ENCODE measurements at places on chromosomes 16 and 17.

DNA sequence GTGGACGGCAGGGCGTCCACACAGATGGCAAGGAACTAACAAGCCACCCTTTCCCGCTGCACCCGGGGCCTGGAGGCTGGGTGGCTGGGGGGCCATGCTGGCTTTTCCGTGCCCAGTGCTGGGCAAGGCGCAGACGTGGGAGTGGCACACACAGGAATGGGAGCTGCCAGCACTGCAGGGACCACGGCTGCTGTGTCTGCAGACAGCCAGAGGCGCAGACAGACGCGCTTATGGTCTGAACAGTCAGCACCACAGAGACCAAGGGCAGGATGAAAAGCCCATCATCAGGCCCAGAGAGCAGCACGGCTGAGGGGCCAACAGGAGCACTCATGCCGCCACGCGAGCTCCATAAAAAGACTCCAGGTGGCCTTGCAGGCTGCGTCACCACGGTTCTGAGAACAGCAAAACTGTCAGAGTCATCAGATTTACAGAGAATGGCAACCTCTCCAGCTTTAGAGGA lies 24.0 kb downstream of the PDIA2 start:
- no peak for DNase-seq

GRCh38 chr17:28344011-28344410 lies 8.4 kb downstream of the TNFAIP1 start:
- DNase-seq = no peak

DNA sequence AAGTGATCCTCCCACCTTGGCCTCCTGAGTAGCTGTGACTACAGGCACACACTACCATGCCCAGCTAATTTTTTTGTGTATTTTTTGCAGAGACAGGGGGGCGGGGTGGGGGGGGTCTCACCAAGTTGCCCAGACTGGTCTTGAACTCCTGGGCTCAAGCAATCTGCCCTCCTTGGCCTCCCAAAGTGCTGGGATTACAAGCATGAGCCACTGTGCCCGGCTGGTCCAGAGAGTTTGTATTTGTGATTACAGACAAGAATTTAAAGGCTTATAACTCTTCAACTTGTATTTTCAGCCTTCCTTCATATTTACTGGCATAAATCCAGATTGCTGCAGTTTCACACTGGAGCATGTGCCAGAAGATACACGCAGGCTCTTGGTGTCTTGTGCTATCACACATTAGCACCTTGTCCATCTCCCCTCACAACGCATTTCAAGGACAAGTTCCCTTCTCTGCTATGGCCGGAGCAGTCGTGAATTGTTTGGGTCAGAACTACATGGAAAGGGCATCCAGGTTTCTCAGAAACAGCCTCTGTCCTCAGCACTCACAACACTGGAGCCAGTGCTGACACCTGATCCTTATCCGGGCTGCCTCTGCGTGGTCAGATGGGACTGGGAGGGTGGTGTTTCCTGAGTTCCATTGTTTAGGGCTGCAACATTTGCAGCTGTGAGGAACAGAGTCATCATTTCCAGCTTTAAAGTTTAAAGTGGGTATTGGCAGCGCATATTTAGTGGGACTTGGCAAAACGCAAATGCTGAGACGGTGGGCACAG lies 28.1 kb downstream of the WSCD1 start:
- DNase-seq = no peak

GRCh38 chr17:65541453-65541852 lies 20.0 kb downstream of the AXIN2 start:
- no peak for DNase-seq

GRCh38 chr17:79851461-79851817 lies 12.2 kb upstream of the CBX4 start:
- no peak for DNase-seq

DNA sequence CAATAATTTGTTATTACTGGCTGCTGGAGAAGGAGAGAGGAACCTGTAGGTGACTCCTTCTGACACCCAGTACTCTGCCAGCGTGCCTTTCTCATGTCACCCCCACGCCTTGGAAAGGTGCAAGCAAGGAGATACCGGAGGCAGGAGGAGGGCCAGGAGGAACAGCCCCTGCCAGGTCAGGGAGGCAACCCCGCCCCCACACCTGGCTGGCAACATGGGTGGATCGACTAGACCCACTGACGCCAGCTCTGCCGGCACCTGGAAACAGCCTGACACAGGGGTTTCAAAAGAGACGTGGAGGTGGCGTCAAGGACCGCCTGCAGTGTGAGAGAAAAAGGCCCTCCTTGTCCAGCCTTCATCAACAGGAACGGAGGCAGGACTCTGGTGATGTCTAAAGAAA lies 62.3 kb downstream of the CYB5B start:
- DNase-seq = no peak

- no peak for DNase-seq
These were observed 509 bp downstream of the CNEP1R1 start for GRCh38 chr16:50025537-50025931.

DNA sequence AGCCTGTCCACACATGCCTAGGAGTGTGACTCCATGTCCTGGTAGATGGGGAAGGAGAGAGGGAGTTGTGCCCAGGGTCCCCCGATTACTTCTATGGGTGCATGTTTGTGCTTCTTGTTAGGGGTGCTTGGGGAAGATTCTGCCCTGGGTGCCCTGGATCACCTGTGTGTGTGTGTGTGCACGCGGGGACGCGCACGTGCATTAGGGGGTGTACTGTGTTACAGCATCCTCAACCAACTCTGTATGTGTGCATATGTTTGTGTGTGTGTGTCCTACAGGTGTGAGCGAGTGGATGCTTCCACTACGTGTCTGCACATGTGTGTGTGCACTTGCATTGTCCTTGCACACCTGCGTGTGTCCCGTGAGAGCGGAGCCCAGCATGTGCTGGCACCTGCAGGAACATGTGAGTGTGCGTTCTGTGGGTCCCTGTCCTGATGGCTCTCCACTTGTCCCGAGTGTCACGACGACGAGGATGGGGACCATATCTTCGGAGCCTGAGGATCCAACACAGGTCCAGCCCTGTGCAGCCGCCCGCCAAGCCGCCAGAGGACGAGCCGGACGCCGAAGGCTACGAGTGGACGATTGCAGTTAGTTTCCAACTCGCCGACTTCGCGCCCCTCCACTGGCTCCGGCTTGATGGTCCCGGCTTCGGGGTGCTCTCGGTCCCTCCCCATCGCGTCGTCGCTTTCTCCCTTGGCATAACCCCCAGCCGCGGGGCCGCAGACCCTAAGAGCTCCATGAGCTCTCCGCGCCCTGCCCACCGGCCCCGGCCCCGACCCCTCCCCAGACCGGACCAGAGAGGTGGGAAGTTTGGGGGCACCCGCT lies 6.0 kb upstream of the TBC1D3B start:
- no peak for DNase-seq

DNA sequence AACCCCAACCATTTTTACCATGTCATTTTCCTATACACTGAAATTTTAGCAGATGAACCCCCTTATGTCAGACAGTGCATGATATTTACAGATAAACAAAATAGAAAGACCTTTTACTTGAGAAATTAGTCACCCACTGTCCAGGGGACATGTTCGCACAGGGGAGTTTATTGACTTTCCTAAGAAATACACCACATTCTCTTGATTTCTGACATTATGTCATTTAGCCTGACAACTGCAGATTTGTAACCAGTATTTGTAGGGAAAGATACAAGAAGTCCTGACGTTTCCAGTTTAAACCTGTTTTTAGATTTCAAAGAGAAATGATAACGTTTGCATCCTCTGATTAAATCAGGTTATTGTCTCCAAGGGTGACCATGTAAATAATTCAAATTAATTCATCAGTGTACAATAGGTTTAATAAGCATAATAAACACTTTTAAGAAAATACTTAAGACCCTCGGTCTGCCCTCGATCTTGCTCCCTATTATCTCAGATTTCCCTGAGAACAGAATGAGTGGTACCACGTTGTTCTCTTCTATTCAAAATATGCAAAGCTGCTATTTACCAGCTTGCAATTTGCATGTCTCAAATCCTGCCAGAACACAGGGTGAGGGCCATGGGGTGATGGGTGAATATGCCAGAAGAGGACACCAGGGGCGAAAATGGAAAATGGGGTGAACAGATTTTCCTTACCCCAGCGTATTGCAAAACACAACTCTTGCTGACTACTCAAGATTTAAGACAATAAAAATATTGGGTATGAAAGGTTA lies 2.1 kb upstream of the LYRM9 start:
- no peak for DNase-seq

DNA sequence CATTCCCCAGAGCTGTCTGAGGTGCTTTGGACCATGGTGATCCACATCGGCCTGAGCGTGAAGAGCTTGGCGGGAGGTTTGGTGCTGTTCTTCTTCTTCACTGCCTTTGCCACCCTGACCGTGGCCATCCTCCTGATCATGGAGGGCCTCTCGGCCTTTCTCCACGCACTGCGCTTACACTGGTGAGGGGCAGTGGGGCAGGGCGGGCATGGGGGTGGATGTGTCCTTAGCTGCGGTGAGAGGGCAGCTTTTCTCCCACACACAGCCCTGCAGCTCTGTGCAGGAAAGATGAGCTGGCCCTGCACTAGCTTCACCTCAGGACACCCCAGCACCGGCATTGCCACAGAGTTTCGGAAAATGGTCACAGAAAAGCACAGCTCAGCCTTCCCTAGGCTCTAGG lies 21.8 kb upstream of the NAGLU start:
- DNase-seq = no peak

DNA sequence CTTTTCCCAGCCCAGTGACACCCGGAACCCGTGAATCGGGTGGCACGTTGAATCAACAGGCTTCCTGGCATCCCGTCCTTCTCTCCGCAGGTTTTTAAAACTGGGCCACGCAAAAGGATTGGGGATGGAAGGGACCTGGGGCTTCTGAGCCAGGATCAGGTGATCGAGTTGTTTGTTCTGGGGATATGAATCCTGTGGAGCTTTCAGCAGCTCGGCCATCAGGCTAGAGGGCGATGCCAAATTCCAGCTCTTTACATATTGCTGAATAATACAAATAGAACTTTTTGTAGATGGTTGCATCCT lies 473 bp downstream of the SUPT6H start:
- no peak for DNase-seq

DNA sequence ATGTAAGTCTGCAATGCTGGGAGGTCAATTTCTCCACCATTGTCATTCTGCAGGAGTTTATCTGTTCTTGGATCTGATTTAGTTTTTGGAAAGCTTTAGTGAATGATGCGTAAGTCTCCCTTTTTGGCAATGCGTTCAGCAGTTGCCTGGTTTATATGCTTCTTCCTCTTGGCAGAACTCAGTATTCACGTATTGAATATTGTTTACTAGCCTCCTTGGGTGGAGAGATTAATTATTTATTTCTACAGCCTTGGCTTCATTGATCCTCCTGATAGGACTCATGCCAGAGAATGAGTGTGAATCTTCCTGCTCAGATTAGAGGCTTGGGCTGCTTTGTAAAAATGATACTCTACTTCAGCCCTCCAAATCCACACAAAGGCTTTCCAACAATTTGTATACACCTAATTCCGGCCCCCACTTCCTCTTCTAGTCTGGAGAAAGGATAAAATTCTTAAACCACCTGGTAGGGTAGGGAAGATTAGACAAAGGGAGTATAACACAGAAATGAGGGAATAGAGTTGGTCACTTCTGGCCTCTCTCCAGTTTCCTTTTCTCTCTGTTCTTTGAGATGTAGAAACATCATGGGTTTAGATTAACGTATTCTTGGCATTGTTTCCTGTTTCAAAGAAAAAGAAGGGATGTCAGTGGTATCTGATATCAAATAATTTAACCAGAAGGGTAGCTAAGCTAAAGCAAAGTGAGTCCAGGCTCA lies 929.8 kb downstream of the KCNJ2 start:
- DNase-seq = no peak

DNA sequence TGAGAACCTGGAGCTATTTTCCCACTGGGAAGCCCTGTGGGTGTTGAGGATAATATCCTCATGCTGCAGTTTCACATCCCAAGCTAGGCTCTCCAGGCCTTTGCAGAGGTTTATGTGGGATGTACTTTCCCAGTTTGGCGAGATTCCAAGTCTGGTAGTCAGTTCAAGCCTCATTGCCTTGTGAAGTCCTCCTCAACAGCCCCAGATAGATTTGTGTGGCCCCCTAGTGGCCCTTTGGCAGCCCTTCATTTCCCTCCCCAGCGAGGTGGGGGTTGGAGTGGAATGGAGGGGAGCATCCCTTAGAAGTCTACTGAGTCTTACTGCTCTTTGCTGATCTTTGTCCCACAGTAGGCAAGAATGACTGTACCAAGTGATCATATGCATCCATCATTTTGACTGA lies 137.9 kb downstream of the CDH11 start:
- no peak for DNase-seq

DNA sequence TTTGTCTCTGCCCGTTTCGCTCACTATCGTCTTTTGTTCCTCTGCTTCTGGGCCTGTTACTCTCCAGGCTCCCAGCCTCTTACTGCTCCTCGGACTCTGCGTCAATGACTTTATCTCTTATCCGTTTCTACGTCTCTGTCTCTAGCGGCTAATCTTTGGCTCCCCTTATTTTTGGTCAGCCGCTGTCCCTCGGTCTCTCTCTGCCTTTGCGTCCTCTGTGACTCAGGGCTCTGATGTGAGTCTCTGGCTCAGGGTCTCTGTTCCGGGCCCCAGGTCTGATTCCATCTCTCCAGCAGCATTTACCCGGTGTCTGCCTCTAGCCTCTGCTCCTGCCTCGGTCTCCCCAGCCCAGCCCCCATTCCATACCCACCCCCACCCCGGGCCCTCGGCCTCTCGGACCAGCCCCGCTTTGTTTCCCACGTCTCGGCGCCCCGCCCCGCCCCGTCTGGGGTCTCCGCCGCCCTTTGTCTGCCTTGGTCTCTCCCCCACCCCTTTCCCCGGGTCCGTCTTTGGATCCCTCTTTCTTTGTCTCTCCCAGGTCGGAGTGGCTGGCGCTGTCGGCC lies 547 bp upstream of the ZNF48 start:
- DNase-seq = no peak

DNA sequence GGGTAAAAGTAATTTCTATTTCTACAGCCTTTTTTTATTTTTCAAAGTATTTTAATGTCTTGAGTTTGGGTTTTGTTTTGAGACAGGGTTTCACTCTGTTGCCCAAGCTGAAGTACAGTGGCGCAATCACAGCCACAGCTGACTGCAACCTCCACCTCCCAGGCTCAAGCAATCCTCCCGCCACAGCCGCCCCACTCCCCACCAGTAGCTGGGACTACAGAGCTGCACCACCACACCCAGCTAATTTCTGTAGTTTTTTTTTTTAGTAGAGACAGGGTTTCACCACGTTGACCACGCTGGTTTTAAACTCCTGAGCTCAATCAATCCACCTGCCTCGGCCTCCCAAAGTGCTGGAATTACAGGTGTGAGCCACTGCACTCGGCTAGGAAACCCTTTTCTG lies 44.0 kb downstream of the TUBD1 start:
- peak; percentile 48 for DNase-seq

DNA sequence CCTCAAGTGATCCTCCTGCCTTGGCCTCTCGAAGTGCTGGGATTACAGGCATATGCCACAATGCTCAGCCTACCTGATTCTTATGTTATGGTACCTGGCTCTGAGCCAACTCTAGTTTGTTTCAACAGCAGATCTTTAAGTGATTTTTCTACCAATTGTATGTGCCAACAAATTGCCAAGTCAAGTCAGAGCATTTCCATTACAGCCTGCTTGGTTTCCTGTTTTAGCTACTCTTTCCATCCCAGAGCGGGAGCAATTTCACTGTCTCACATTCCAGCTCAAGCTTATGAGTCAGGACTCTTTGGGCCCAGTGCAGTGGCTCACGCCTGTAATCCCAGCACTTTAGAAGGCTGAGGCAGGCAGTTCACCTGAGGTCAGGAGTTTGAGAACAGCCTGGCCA lies 30.8 kb upstream of the RBBP6 start:
- DNase-seq = no peak

Measured in CD4-positive, alpha-beta T cell treated with Interleukin-15 for 1 hour (primary cell).